ENCODE measurements at places on chromosomes 2 and 18.

DNA sequence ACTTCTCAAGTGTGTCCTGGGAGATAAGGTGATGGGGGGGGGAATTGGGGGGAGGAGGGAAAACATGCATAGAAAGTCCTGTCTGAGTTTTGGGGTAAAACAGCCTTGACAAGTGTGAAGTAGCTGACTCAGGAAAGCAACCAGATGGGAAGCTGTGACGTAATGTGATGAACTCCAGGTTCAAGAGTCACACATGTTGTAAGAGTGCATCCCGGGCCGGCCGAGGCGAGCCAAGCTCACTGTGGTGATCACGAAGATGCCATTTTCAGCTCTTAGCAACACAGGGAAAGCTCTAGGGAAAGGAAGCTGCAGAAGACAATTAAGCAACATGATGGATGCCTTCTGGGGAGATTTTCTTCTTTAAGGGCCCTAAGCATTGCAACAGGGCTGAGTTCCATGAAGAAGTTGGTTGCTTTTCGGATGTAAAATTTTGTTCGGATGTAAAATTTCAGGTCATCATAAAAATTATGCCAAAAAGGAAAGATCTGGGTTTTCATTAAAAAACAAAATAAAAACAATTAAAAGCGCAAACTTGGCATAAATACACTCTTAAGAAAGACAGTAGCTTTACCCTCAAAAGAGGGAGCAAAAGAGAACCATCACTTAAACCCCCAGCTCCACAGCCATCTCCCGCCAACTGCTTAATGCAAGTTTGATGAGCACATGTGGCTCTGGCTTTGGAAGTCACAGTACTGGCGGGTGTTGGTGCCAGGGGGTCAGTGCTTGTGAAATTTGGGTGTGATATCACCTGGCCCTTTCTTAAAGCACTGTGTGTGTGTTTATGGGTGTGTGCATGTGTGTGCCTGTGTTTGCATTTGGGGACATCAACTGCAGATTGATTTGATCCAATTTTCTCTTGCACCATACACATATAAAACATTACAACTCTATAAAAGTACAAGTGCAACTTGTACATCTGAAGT lies 19.1 kb downstream of the SERTAD2 start:
- DNase-seq, result no peak

DNA sequence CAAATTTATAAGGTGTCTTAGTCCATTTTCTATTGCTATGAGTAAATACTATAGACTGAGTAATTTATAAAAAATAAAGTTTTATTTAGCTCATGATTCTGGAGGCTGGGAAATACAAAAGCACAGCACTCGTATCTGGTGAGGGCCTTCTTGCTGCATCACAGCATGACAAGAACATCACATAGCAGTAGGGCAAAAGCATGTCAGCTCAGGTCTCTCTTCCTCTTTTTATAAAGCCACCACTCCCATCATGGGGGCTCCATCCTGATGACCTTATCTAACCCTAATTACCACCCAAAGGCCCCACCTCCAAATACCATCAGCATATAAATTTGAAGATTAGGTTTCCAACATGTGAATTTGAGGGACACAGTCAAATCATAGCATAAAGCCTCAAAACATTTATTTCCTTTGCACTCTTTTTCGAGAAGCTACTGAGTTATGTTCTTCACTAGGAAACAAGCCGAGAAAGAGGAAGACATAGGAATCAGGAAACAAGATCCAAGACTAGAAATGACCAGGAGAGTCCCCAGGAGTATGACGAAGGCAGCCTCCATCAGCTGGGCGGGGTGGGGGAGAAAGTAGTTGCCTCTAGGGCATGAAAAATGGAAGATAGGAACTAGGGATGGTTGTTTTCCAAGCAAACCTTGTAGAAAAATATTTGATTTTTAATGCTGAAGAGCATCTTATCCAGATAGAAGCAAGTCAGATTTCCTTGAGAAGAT lies 24.1 kb upstream of the NABP1 start:
- no peak for DNase-seq

- no peak for DNase-seq
These were observed 356.9 kb upstream of the RAB12 start for GRCh38 chr18:8252371-8252770.

DNA sequence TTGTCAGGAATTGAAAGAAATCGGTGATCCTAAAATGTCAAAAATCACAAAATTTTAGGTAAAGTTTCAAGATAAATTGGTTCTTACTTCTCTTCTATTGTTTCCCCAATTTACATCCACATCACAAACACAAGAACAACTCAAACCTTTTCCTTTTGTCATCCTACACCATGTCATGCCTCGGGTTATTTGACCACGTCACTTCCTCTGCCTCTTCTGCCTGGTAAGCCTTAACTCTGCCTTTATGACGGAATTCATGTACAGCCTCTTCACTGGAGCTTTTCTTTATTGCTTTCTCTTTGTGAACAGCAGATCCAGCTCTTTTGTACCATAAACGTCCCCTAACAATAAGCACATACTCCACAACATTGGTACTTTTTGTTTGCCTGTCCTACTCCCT lies 258.0 kb downstream of the DPP10 start:
- DNase-seq, result no peak

- no peak for DNase-seq
These were observed 15.7 kb downstream of the CREG2 start for GRCh38 chr2:101371636-101372035.

- DNase-seq, result no peak
These were observed 10.2 kb upstream of the ARHGAP28 start for GRCh38 chr18:6719098-6719846.

GRCh38 chr2:108701208-108701607 lies 18.1 kb upstream of the RANBP2 start:
- no peak for DNase-seq

DNA sequence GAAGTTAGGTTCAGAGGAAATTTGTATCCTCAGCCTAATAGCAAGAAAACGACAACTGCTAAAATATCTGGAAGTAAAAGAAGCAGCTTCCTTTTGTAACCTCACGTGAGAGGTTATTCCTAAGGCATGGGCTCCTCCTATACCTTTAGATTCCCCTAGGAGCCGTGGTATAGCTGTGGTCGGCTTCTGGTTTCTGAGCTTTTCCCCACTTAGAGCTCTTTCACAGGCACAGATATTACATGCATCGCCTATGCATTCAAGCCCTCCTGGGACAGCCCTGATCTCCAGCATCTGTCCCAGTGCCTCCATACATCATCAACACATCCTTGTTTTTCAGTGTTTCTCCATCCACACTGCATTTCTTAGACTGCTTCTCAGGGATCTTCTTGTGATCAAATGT lies 289.0 kb downstream of the ALPK2 start:
- no peak for DNase-seq

GRCh38 chr2:45938649-45939511 lies 287.4 kb downstream of the PRKCE start:
- DNase-seq, result no peak

DNA sequence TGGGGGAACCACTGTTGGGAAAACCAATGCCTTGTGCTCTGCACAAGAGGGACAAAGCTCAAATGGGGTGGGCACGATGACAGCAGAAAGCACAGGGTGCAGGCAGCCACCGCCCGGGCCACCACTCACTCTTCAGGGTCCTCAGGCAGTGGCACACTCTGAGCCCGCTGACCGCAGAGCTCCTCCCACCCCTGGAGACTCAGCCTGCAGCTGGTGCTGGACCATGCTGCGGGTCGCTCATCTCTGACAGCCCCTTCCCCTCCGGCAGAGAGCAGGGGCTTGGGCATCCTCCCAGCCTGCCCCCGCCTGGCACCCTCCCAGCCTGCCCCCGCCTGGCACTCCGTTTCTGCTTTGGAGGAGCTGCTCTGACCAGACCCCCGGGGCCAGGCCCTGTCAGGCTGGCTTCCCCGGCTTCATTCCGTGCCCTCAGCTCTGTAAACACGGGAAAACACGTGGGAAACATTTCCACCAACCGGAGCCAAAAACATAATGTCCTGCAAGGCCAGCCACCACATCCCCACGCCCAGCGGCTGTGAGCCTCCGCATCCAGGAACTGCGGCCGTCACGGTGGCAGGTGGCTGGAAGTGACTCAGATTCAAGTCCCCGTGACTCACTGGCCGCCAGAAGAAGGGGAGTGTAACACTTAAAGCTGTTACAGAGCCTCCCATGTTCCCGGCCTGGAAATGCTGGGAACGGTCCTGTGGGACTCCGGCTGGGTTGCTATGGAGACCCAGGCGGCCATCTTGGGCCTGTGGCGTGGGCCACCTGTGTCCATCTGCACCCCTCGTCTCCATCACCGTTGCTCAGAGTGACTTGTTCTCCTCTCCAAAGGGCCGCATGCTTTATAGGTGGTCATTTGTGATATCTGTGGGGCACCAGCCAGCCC lies 6.8 kb upstream of the SNED1 start:
- no peak for DNase-seq

DNA sequence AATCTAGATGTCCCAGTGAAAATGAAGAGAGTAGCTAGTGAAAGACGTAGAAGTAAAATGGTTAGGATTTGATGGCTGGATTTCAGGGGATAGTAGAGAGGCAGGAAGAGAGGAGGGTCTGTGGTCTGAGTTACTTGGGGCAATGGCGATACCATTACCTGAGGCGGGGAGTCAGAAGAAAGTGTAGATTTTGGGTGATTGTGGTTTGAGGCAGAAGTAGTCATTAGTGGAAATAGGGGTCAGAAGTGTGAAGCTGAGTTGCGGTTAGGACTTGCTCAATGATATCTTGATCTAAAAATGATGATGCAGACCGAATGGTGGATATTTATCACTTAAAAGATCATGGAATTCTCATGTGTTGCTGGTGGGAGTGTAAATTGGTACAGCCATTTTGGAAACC lies 41.0 kb downstream of the CEP192 start:
- DNase-seq, result no peak

- DNase-seq, result no peak
These were observed 590.2 kb downstream of the ARHGAP15 start for GRCh38 chr2:143719406-143719805.

- no peak for DNase-seq
These were observed 45.4 kb upstream of the DLX2 start for GRCh38 chr2:172147944-172148650.

- no peak for DNase-seq
These were observed 100.9 kb upstream of the TNP1 start for GRCh38 chr2:216960671-216961268.

- DNase-seq, result no peak
These were observed 155.8 kb upstream of the LRP1B start for GRCh38 chr2:142286618-142287017.

DNA sequence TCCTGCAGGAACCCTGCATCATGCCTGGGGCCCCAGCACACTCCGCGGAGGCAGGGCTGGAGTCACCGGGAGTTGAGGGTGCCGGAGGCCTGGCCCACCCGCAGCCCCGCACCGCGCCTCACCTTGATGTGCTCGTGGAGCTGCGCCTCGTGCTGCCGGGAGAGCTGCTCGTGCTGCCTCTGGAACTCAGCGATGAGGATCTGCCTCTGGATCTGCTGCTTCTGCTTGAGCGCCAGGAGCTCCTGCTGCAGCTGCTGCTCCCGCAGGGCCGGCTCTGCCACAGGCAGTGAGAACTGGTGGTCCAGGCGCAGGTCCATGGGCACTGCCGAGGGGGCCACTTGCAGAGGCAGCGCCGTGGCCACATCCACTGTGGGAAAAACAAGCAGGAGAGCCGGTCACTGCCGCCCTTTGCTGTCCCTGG lies 211.1 kb downstream of the HDAC4 start:
- no peak for DNase-seq

DNA sequence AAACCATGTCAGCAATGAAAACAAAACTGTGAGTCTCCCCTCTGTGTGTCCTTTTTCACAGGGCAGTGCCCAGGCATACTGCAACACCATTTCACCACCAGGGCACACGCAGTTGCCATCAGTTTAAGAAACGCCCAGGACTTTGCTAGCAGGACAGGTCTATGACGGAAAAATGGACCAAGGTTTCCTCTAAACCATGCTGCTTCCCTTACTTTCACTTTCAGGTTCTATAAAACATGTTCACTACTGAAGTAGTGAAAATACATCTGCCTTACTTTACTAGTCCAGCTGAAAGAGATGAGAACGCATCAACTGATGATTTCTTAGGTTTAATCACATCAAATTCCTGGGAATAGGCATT lies 110.5 kb downstream of the TCF4 start:
- DNase-seq, result peak; percentile 8

GRCh38 chr18:23992089-23992940 lies 22.2 kb upstream of the TTC39C start:
- DNase-seq, result peak; percentile 71

GRCh38 chr2:109344270-109344805 lies 215.3 kb downstream of the SH3RF3 start:
- DNase-seq, result no peak

GRCh38 chr18:58348517-58348916 lies 280.4 kb downstream of the ALPK2 start:
- DNase-seq, result no peak

DNA sequence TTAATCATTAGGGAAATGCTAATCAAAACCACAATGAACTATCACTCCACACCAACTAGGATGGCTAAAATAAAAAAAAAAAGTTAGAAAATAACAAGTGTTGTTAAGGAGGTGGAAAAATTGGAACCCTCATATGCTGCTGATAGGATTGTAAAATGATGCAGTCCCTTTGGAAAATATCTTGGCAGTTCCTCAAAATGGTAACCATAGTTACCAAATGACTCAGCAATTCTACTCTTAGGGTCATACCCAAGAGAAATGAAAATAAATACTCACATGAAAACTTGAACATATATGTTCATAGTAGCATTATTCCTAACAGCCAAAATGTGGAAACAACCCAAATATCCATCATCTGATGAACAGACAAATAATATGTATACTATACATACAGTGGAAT lies 15.7 kb upstream of the ACVR2A start:
- no peak for DNase-seq

Data from CD4-positive, alpha-beta T cell treated with Interleukin-6 at 100 ng/mL for 8 hours (primary cell).